ENCODE measurements at places on chromosomes 7 and 10.

DNA sequence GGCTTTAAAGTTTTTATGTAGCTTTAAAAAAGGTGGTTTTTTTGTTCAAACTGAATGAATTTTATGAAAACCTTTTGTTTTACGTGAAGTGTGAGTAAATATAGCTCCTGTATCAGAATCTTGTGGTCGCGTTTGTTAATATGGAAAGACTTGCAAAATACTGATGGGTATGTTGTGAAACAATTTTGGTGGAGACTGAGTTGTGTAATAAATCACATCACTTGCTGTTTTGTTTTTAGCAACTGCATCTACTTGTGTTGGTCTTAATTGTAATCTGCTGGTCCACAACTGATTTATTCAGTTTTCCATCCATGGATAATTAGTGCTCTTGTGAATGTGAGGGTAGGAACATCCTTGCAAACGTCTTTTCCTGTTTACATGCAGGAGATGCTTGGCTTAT, 10.5 kb downstream of the PLXDC2 start:
- DNase-seq = no peak

DNA sequence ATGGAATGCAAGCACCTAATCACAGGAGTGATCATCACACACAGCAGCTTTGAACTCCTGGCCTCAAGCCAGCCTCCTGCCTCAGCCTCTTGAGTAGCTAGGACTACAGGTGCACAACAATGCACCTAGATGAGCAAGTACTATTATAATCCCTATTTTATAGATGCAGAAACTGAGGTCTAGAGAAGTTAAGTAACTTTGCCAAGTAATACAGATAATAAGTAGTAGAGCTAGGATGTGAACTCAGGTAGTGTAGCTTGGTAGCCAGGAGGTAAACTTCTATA, 33.7 kb downstream of the DNAJC12 start:
- DNase-seq = no peak

- DNase-seq = no peak
These were observed 70.8 kb downstream of the FRMD4A start for GRCh38 chr10:14259696-14260566.

DNA sequence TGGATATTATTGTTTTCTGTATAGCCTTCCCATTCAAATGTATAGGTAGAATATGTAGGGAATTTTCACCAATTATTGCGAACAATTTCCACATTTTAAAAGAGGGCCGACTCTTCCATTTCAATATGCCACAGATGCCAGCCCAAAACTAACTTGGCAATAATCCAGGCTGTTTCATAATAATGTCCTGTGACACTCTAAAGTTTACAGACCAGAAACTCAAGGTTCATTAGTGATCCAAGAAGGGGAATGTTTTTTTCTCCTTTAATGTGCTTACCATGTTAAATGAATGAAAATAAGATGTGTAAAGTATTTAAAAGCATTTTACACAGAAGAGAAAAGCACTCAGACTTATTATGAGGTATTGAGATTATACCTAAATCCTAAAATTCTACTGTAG, 63.0 kb upstream of the FAM3C start:
- DNase-seq = no peak

GRCh38 chr7:50276483-50276882, 28.0 kb upstream of the IKZF1 start:
- no peak for DNase-seq

DNA sequence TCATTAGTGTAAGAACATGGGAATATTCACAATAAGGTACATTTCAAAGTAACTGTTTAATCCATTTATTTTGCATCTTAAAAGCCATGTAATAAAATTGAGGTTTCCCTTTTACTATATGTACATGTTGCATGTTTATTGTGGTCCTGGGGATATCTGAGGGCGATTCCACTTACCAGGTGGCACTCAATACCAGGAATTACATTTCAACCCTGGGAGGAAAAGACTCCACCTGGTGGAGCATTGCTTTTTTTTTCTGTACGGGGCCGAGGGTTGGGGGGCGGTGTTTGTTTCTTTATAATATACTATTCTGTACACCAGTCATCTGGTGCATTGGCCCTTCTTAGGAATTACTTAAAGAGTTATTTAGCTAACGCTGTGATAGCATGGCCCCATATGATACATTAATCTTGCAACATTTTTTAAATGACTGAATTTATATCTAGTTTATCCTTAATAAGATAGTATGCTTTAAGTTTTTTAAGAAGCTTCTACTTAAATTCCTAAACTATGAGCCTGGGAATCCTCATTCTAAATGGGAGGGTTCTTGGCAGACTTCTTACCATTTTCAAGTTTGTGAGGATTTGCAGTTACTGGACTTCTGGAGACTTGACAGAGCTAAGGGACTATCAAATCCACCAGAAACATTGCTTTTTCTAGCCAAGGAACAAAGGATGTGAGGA, 7.2 kb upstream of the HGF start:
- DNase-seq = no peak

DNA sequence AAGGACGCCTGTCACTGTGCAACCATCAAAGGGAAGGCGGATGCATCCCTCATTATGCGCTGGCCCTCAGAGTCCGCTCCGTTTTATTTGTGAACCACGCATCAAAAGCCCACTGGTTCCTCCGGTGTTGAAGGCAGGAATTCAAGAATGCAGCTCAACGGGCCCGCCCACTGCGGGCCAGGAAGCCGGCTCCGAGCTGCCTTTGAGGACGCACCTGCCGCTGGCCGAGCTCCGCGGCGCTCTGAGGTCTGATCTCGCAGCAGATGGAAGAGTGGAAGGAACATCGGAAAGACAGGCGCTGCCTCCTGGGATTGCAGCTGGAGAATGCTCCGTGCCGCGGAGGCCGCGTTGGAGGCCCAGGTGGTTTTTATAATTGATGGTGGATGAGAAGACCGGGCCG, 56.9 kb upstream of the ADGRA1 start:
- DNase-seq = peak; percentile 43

GRCh38 chr10:2173327-2173726, 436.0 kb upstream of the ADARB2 start:
- peak; percentile 5 for DNase-seq

DNA sequence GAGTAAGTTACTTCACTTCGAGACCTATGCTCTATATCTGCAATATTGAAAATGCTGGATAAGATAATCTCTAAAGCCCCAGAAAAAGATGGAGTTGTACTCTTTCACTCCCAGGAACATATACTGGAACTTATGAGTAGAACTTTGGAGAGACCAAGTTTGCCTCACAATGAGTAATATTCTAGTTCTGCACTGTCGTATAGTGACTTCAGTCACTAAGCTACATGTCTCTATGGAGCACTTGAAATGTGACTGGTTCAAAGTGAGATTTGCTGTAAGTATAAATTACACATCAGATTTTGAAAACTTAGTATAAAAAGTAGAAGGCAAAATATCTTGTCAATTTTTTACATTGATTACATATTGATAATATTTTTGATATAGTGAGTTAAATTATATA, 116.4 kb downstream of the PTEN start:
- no peak for DNase-seq

DNA sequence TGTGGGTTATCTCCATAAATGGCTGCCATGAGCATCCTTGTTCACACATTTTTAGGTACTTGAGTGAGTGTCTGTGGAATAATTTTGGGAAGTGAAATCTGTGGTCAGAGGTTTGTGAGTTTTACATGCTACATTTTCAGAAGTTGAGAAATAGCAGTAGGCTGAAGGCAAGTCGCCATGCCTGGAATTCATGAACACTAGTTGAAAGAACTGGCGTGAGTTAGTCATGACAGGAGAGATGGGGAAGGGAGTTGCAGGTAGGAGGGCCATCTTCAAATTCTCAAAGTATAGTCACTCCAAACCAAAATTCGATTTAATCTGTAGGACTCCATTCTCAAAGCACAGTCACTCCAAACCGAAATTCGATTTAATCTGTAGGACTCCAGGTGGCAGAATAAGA, 89.6 kb downstream of the EGFR start:
- DNase-seq = no peak

DNA sequence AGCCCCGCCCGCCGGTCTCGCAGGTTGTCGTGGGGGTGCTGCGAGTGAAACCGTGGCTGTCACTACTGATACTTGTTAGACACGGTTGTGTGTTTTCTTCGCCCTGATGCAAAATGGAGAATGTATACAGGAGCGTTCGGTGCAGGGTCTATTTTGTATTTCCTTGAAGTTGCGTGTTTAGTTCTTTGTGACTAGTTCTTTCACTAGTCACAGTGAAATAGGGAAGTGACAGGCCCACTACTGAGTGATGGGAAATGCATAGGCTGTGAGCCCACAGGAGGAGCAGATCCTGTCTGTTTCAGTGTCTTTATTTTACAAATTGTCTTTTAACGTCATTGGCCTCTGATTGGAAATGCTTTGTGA, 675 bp downstream of the ABRAXAS2 start:
- DNase-seq = no peak

- no peak for DNase-seq
These were observed 73.4 kb downstream of the SORCS1 start for GRCh38 chr10:107091126-107091525.

Measured in NCI-H1105 (cell line).